ENCODE measurements at places on chromosomes 1 and 21.

- DNase-seq: no peak
These were observed 20.8 kb downstream of the CNST start for GRCh38 chr1:246587032-246587431.

DNA sequence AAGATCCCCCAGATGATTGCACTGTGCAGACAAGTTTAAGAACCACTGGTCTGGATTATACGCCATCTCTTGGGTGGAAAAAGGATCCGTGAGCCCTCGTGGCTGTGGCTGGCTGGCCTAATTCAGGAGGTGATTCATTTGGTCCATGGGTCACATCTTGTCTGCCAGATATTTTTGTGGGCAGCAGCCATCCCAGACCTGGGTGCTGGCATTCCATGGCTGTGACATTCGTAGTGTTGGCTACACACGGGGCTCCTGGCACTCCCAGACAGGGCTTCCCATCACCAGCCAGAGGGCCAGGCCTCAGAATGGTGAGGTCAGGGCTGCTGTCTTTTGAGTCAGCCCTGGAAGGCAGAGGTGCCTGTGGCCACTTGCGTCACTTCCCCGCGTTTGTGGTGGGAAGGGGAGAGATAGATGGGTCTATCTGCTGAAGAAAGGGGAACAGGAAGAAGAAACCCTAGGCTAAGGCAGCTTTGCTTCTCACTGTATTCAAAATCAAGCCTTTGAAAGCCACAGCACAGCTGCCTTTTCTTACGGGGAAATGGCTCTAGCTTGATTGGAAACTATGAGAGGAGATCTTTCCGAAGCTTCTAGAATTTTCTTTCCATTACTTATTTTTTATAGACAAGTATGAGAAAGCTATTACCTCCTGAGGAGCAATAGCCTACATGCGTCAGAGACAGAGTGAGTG lies 32.4 kb downstream of the EIF2D start:
- no peak for DNase-seq

GRCh38 chr1:41935226-41935625 lies 16.5 kb upstream of the HIVEP3 start:
- DNase-seq: no peak

DNA sequence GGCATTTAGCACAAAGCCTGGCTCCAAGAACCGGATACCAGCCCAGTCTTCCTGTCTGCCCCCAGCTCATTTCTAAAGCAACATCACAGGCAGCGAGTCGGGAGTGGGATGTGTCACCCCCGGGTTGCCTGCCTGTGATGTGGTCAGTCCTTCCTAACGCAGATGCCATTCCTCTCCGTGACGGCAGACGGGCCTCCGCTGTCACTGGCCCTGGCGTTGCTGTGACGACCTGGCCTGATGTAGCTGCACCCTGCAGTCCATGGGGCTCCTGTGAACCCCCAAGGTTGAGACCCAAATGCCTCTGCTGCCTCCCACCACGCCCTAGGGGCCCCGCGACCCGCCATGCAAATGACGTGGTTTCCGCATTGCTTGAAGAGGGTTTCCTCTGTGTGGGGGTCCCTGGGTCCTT lies 12.3 kb downstream of the TNFRSF1B start:
- no peak for DNase-seq

GRCh38 chr1:53025034-53025768 lies 36.8 kb upstream of the PODN start:
- DNase-seq: no peak

GRCh38 chr1:206814716-206815341 lies 42.5 kb upstream of the IL10 start:
- peak; percentile 61 for DNase-seq

DNA sequence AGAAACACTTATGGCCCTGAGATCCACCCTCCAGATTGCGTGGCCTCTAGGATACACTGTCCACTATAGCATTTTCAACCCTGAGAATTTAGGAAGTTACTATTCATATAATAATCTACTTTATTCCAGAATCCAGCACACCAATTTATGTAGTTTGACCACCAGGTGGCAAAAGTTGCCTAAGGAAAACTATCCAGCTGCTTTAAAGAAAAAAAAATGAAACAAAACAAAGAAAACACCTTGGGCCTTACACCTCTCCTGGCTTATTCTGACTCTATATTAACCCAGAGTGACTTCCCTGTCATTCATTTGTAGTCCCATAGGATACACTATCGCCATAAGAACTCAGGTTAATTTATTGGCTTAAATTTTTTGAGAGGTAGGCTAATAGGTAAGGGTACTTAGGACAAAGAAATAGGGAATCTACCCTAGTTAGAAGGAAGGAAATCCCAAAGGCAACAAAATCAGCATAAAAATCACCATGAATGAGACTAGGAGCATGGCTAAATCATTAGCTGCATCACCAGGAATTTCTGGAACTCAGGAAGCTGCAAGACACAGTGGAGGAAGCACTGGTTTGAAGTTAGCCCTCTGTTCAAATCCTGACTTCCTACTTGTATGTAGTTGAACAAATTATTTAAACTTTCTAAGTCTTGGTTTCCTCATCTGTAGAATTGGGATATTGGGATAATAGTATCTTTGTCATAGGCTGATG lies 107.5 kb downstream of the SPAG17 start:
- DNase-seq: peak; percentile 2

GRCh38 chr1:8816264-8816663 lies 1.2 kb downstream of the RERE start:
- no peak for DNase-seq

DNA sequence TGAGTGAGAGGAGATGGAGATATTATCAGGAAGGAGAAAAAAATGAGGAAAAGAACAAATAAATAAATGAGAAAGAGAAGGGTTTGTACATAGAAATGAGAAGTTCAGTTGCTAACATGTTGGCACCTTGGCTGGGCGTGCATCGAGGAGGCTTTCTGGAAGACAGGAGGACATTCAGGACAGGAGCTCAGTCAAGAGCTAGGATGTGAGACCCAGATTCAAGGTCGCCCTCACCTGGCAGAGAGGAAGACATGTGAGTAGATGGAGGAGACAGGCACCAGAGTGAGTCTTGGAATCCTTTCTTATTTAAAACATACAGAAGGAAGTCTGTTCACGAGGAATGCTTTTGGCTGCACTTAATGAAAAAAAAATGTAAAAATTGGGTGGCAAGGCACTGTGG lies 640.9 kb downstream of the NPHP4 start:
- DNase-seq: no peak

DNA sequence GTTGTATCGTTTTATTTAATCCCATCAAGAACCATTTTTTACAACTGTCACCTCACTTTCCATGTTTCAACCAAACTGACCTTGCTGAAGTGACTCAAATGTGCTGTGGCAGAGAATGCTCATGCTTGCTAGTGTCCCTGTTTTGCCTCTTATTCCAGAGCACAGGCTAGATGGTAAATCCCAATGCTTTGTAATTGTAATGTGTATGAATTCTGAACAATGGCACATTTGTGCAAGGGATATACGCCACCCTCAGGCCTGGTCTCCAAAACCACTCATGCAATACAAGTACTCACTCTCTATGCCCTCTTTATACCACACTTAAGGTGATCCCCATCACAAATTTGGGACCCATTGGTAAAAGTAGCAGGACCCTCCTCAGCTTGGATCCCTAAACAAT lies 313.6 kb downstream of the HHIPL2 start:
- no peak for DNase-seq

GRCh38 chr1:232062967-232063366 lies 436.4 kb downstream of the DISC1 start:
- DNase-seq: no peak

GRCh38 chr1:231272880-231273279 lies 31.9 kb downstream of the GNPAT start:
- no peak for DNase-seq

DNA sequence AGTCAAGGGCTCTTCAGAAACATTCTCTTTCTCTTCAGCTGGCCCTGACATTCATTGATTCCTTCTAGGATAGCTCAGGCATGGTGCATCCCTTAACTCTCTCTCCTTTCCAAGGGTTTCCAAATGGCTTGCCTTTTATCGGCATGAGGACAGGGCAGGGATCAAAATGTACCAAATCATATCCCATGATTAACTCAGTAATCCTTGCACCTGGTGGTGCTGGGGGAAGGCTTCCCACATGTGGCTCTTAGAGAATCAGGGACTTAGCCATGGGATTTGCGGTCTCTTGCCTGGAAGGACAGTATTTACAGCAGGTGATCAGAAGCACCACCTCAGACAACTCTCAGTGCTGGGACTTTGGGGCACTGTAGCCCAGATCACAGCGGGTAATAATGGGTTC lies 46.2 kb upstream of the EDEM3 start:
- no peak for DNase-seq

GRCh38 chr1:116389013-116389412 lies 16.0 kb downstream of the ATP1A1 start:
- DNase-seq: no peak

- DNase-seq: peak; percentile 57
These were observed 3.7 kb downstream of the KNCN start for GRCh38 chr1:46547481-46548383.

DNA sequence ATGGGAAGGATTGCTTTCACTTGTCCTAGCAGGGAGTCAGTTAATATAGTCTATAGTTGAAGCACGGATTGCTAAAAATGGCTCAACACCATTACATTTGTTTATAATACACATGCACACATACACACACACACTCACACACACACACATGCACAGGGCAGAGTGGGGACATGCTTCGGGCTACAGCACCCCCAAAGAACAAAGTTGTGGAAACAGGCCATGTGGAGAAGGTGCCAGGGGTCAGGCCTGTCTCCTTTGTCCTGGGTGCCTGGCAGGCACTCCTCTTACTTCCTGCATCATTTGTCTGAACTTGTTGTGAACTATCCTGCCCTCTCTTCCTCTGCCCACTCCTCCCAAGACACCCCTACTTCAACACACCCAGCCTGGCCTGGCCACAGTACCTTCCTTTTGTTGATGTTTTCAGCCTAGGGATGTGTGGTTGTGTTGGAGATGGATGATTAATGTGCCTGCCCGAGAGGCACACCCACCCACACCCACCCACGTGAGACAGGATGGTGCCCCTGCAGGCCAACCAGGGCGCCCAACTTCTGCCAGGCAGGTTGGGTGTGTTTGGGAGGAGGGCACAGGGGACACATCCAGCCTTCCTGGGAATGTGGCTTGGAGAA lies 17.5 kb downstream of the RASSF5 start:
- DNase-seq: no peak

- DNase-seq: no peak
These were observed 49.4 kb downstream of the TIAM1 start for GRCh38 chr21:31294691-31295090.

DNA sequence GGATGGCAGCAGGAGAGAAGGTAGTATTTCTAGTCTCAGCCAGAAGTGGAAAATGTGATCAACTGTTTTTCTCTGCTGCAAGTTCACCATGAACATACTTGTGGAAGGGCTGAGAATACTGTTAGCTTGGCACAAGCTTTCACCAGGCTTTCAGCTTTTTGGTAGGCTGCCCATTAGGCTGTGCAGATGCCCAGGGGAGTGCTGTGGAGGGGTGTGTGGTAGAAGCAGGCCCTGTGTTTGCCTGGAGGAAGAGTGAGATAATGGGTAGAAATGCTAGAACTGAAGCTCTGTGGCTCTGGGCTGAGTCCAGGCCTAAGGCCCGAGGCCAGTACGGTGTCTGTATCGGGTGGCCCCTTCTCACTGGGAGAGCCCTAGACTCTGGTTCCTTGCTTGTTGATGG lies 9.8 kb downstream of the DNAJC6 start:
- DNase-seq: peak; percentile 79

GRCh38 chr1:10583641-10584040 lies 108.9 kb downstream of the PEX14 start:
- no peak for DNase-seq

GRCh38 chr1:199449221-199449620 lies 578.3 kb upstream of the NR5A2 start:
- no peak for DNase-seq

GRCh38 chr1:23362218-23362713 lies 7.4 kb downstream of the ZNF436 start:
- no peak for DNase-seq

DNA sequence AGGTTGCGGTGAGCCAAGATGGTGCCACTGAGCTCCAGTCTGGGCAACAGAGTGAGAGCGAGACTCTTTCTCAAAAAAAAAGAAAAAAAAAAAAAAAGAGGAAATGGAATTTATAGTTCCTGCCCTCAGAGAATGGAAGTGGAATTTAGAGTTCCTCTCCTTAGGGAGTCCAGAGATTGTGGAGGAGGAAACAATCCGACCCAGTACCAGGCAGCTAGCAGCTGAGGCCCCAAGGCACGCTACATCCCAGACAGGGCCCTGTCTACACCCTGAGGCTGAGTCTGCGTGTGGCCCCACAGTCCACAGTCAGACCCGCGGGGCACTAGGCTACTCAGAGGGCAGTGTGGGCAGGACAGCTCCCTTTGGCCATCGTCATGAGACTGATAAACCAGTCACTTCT lies 1.9 kb upstream of the MFN2 start:
- DNase-seq: no peak

GRCh38 chr1:230112131-230112701 lies 45.2 kb downstream of the GALNT2 start:
- DNase-seq: no peak

- DNase-seq: no peak
These were observed 52.0 kb downstream of the HLCS start for GRCh38 chr21:36914244-36915013.

GRCh38 chr21:34061983-34062382 lies 11.4 kb upstream of the MRPS6 start:
- DNase-seq: no peak

GRCh38 chr1:46718340-46718726 lies 581 bp downstream of the EFCAB14 start:
- DNase-seq: no peak

DNA sequence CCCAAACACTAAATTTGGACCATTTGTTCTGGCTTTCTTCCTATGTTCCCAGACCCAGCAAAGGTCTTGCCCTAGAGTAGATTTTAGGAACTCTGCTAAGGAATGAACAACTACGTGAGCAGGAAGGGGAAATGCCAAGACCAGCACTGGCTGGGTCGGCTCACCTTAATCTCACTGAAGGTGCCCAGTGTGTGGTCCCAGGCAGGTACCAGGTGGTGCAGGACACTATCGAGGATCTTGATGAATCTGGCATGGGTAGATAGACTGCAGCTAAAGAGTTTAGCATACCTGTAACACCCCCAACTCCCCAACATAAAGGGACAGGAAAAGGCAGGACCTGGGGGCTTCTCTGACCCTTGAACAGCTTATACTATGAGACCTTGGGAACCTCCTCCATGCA lies 3.0 kb downstream of the HECTD3 start:
- no peak for DNase-seq

GRCh38 chr1:17193222-17194132 lies 11.5 kb upstream of the PADI1 start:
- no peak for DNase-seq

DNA sequence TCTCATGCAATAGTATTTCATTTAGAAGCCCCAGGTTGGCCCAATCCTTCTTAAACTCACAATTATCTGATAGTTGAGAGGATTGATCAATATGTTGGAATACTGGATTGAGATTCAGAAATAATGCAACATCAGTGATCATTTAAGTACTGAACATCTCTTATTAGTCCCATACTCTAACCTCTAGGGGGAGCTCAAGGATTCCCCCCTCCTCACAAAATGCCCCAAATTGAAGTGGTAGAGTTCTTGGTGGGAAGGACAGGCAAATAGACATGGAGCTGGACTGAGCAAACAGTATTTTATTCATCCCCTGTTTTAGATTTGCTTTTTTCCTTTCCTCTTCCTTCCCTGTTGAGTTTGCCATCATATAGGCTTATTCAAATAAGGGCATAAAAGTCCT lies 62.8 kb downstream of the NGF start:
- no peak for DNase-seq

All from NCI-H1694 (cell line).